Naive thymus-derived CD4-positive, alpha-beta T cell (primary cell): ENCODE measurements at places on chromosomes 2 and 18. TPM values are rescaled to one million over a fixed set of nuclear protein-coding genes. Genes with fewer than 3 reads are reported as not detected.

The TTC31 gene
- polyA plus RNA-seq: 19.8 TPM

The DSG1 gene
- polyA plus RNA-seq: not detected

The RNF152 gene
- polyA plus RNA-seq: not detected

The FTCDNL1 gene
- 0.60 TPM for polyA plus RNA-seq

- no peak for DNase-seq
Measured at GRCh38 chr2:54898456-54899226, 151.6 kb downstream of the RTN4 start.

DNA sequence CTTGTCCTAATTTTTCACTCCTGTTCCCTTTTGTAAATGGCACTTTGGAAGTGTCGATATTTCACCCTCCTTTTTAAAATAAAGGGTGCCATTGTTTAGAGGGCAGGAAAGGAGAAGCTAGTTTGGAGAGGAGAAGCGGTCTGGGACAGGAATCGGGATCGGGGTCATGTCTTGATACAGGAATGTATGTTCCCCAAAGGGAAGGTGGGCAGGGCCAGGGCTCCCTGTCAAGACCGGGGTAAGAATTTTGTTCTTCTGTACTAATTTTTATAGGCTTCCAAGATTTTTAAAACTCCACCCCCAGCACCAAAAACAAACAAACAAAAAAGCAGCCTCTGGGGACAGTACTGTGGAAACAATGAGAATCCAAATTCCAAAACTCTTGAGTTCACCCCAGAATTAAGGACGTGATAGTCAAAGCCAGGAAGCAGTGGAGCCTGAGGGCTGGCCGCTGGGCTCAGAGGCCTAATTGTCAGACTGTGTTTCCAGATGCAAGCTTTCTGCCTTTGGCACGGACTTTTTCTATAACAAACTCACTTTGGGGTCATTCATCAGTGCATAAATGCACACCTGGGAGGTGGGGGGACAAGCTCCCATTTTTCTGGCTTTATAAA lies 250.4 kb upstream of the SIX2 start:
- no peak for DNase-seq

GRCh38 chr18:40407909-40408308 lies 1547.1 kb upstream of the PIK3C3 start:
- DNase-seq: no peak

- DNase-seq: no peak
Measured at GRCh38 chr2:212402316-212402715, 136.3 kb downstream of the ERBB4 start.
